ENCODE measurements at places on chromosomes 6 and 20.
A peak's percentile ranks its signal among the peaks of the same experiment; 100 is the strongest.

GRCh38 chr6:110322874-110323242 lies 35.3 kb downstream of the METTL24 start:
- DNase-seq, result no peak

GRCh38 chr6:75116946-75117345 lies 88.9 kb downstream of the COL12A1 start:
- DNase-seq, result no peak

DNA sequence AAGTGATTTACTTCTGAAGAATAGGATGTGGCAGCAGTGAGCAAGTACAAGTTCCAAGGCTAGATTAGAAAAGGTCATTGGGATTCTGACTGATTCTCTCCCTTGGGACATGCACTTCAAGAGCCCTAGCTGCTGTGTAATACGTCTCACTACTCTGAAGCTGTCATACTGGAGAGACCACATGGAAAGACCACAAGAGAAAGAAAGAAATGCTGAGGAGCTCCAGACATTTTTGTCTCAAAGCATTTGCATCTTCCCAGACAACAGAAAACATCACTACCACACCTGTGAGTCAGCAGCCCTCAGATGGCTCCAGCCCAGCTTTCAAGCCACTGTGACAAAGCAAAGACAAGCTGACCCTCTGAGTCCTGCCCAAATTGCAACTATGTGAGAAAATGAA lies 20.7 kb downstream of the TENT5A start:
- DNase-seq, result no peak

GRCh38 chr20:20802328-20802727 lies 89.9 kb upstream of the RALGAPA2 start:
- no peak for DNase-seq

- no peak for DNase-seq
Measured at GRCh38 chr6:128233531-128233930, 286.9 kb downstream of the PTPRK start.

DNA sequence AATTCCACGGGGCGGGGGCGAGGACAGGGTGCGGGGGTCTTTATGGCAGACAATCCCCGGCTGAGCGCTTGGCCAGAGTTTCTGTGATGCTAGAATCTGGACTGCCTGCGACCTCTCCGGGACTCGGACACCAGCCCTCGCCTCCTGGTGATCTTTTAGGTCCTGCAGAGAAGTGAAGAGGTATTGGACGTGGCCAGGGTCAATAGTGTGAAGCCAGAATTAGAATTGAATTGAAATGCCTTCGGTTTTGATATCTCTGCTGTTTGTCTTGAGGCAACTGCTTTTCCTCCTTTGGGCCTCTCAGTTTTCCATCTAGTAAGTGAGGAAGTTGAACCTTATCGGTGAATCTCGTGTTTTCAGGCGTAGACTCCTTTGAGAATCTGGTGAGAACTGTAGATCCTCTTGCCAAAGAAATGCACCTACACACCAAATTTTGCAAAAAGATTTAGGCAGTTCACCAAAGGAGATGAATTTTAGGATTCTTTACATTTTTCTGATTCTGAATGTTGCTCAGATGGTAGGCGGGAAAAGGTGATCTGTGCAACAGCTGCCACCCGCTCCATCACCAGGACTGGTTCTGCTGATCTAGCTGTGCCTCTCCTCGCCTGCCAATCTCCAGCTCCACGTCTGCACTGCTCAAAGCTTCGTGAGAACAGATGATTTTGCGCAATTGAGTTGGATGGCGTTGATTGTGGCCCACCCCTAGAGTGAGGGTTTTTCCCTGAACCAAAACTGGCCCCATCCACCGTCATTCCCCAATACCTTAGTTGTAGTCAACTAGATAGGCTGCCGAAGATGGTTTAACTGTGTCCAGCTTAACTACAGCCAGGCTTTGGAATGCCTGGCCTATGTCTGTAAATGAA lies 837 bp upstream of the OSER1 start:
- no peak for DNase-seq

DNA sequence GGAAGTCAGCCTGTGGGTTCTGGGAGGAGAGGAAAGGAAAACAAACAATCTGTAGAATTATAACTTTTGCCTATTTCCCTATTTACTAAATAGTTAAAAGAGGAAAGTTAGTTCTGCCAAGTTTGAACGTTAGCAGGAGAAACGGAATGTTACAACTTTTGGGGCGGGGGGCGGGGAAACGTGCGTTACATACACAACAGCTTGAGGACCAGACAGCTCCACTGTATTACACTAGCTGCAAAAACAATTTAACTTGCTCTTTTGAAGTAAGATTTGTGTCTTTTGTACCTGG lies 498 bp upstream of the PRDM1 start:
- DNase-seq, result no peak

DNA sequence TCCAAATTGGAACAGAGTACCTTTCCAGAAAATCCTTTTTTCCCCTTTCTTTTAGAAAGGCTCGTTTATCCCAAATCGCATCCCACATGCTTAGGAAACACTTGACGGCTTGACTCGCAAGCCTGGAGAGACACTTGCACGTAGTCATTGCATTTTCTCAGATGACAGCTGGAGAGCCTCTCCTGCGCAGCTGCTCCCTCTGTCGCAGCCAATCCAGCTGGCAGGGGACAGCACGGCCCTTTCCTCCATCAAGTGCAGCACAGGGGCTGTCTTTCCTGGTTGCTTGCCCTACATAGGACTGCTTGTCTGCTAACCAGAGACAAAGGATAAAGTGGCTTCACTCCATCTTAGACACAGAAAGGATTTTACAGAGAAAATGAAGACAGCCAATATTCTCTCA lies 77.6 kb upstream of the RGS17 start:
- DNase-seq, result no peak

- peak; percentile 56 for DNase-seq
Measured at GRCh38 chr20:50450881-50451752, 59.1 kb upstream of the PTPN1 start.

GRCh38 chr6:154954347-154954746 lies 40.8 kb upstream of the TIAM2 start:
- DNase-seq, result no peak

- DNase-seq, result no peak
Measured at GRCh38 chr6:107976155-107976783, 18.3 kb upstream of the SEC63 start.

DNA sequence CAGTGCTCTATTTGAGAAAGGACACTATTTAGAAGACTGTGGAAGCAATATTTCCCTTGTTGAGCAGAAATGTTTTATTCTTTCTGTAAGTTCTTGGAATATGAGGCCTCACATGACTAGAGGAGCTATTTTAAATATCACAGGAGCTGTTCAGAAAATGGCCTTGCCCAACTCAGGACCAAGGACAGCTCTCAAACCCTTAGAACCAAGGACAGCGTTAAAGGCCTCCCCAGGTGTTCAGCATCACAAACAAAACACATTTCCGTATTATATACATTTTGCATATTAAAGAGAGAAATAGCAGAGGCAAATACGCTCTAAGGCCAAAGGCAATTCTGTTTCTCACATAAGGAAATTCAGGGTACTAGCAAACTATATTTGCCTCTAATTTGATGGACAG lies 631.4 kb downstream of the CDH26 start:
- no peak for DNase-seq

GRCh38 chr6:109336221-109336961 lies 45.9 kb downstream of the CD164 start:
- no peak for DNase-seq

- DNase-seq, result no peak
Measured at GRCh38 chr20:37823296-37823980, 79.5 kb upstream of the VSTM2L start.

GRCh38 chr6:79713701-79714322 lies 82.7 kb downstream of the SH3BGRL2 start:
- DNase-seq, result no peak

GRCh38 chr6:154619146-154619545 lies 108.7 kb upstream of the CNKSR3 start:
- DNase-seq, result no peak

DNA sequence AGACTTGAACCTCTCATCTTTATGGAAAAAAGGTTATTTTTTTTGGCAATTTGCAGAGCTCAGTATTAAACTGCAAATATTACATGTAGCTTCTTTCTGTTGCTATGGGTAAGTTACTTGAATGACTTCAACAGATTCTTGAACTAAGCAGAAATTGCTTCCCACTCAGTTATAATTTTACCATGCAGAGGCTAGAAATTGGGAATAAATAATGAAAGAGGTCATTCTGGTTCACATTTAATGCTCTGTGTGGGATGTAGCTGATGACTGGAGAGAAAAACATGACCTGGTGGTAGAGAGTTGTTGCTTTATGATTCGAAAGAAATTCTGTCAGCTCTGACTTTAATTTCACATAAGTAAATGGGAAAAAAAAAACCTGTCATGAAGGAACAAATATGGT lies 16.8 kb upstream of the ADGB start:
- no peak for DNase-seq

- DNase-seq, result no peak
Measured at GRCh38 chr6:31272836-31273626, 1.1 kb upstream of the HLA-C start.

GRCh38 chr6:167462514-167463312 lies 137.8 kb downstream of the TTLL2 start:
- no peak for DNase-seq

GRCh38 chr6:21556511-21556910 lies 37.0 kb upstream of the SOX4 start:
- DNase-seq, result no peak

- DNase-seq, result no peak
Measured at GRCh38 chr20:51562027-51562331, 19.5 kb upstream of the NFATC2 start.

DNA sequence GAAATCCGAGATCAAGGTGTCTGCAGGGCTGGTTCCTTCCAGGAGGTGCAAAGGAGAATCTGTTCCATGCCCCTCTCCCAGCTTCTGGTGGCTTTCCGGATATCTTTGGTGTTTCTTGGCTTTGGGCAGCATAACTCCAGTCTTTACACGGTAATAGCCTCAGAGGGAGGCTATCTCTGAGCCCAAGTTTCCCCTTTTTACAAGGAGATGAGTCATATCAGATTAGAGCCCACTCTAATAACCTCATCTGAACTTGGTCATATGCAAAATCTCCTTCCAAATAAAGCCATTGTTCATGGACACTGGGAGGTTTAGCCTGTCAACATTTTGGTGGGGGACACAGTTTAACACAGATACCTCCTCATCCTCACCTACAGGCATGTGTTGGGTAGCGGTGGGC lies 213.7 kb downstream of the ATXN1 start:
- no peak for DNase-seq

- no peak for DNase-seq
Measured at GRCh38 chr20:50399917-50400704, 110.1 kb upstream of the PTPN1 start.

DNA sequence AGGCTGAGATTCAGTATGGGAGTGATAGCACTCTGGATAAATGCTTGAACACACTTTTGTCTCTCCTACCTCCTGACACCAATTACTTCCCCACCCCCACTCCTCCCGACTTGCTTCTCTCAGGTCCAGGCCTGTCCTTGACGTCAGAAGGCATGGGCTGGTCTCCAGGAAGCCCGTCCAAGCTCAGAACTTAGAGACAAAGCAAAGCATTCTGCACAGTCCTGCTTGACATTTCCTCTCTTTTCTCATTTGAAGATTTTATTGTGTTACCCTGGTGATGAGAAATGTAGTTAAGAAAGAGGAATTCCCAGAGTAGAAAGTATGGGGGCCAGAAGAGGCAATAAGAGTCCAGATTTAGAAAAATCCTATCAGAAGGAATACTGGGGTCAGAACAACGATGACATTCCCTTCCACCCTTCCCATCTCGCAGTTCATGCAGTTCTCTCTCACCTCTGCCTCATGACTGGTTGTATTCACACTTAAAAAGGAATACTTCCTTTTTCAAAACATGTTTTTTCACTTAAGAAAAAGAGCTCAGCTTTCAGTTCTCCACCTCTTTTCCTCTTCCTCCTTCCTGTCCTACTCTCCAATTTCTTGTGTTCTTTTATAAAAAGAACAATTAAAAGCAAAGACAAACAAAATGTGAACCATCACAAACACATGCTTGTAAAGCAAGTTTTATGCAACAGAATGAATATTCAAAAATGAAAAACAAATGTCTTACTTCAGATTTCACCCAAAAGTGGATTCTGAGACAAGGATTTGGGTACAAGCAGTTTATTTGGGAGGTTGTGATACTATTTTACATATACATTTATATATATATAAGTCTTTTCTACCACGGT lies 18.5 kb upstream of the FAM184A start:
- DNase-seq, result no peak

DNA sequence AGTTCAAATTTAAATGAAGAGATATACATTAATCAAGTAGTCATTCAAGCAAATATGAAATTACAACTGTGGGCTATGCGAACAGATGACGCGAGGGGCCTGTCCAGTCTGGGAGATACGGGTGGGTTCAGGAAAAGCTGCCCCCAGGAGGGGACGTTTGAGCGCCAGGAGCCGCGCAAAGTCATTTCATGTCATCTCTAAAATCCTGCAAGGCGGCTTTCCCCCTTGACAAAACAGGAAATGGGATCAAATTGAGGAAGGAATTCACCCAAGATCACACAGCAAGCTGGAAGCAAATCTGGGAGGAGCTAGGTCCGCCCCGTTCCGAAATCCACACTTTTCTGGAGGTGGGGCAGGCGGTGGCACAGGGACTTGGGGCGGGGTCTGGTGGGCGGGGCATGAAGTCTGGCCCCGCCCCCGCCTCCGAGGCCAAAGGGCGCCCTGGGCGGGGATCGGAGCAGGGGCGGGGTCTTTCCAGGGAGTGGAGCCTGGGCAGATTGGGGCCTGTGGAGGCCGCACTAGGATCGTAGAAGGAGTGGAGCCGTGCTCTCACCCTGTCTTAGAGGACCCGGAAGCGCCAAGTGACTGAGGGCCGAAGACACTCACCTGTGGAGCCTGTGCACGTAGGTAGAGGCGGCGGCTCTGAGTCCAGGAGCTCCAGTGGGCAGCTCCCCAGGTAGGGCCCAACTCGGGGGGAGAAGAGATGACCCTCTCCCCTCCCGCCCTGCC lies at the start of gene LPIN3:
Gene LPIN3, plus strand, starts transcription at position 495 of the 729 bp plus-strand sequence. CDS start 4,983 bp downstream, outside the sequence.
- DNase-seq, result peak; percentile 18

DNA sequence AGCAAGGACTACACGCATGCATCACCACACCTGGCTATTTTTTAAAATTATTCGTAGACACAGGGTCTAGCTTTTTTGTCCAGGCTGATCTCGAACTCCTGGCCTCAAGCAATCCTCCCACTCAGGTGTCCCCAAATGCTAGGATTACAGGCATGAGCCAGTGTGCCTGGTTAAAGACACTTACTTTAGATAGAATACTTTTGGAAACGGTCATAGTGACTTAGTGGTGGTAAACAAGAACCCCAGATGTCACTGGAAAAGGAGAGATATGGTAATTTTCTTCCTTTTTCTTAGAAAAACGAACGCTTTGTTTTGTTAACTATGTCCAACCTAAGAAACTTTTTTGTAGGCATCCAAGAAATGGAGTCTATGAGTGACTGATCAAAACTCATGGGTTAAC lies 137.3 kb downstream of the TFAP2B start:
- no peak for DNase-seq

GRCh38 chr20:63705232-63706026 lies 2.3 kb downstream of the ARFRP1 start:
- DNase-seq, result no peak

DNA sequence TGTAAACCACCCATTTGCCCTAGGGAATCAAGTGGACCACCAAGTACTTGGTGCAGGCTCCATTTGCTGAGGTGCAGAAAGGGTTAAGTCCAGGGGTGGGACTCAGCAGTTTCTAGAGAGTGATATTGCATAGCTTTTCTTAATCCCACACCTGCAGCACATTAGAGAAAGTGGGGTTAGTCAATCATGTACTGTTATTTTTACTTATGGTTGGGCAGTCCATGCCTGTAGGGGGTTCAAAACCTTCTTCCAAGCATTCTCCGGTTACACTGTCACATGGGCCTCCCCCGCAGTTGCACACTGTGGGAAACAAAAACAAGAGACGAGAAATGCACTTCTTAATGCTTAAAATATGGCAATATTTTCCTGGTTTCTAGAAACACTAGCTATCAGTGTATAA lies 65.5 kb downstream of the LAMA4 start:
- DNase-seq, result no peak

- no peak for DNase-seq
Measured at GRCh38 chr6:156762547-156762946, 14.6 kb upstream of the ARID1B start.

All from stimulated activated naive B cell treated with anti-CD40 and anti-IgM and Interleukin-4, amounts not matched to agents 10 μg/mL and 1 μg/mL and 100 μg/mL, for 72 hours (primary cell).